ENCODE measurements at places on chromosomes 5 and 9.

DNA sequence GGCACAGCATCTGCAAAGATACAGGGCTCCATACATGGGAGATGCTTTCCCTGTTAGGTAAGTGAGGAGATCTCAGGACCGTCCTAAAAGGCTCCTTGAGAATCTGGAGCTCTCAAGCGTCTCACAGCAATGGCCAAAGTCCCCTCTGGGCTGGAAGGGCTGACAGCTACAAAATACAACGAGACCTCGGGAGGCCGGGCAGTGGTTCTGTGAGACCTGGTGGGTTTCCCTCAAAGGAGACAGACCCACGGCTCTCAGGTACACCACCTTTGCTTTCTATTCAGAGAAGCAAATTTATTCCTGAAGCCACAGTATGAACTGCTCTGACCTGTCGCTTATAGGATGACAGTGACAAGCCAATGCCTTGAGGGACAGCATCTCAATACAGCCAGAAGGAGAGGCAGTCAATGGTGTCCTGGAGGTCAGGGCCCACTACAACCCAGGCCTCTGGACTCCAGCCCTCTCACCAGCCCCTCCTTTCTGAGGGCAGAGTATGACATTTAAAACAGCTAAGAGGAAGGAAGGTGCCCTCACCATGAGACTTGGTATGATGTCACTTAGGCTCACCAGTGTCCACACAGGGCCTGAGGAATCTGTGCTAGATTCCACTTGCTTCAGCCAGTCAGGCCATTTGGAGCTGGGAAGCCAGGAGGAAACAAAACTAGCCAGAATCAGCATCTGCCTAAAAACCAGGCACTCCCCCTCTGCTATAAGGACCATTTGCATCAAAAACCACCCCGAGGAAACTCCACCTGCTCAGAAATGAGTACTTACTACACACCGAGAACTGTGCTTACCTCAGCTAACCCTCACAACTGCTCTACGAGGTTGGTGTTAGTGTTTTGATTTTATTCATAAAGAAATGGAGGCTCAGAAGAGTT, 86.5 kb upstream of the FSTL4 start:
- DNase-seq: no peak

- DNase-seq: no peak
These were observed 37.7 kb upstream of the PAPPA start for GRCh38 chr9:116115761-116116353.

- peak; percentile 48 for DNase-seq
These were observed 2.2 kb upstream of the GNPDA1 start for GRCh38 chr5:142014911-142015584.

- no peak for DNase-seq
These were observed 28.2 kb downstream of the LIFR start for GRCh38 chr5:38528162-38528703.

GRCh38 chr5:61808091-61808490, 476.0 kb downstream of the ZSWIM6 start:
- DNase-seq: no peak

DNA sequence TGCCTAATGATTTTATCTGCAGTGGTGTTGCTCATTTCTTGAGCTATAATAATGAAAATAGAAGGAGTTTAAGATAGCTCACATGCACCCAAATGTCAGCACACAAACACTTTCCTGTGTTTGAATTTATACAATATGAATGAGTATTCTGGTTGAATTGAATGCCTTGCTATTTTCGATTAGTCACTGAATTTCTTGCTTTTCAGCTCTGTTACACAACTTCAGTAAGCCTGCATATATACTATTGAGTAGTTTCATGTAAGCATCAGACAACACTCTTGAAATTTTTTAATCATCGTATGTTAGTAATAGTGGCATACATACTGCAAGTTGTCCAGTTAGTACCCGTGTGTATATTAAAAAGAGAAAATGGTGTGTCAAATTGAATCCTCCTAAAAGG, 281.5 kb upstream of the GRIA1 start:
- no peak for DNase-seq

DNA sequence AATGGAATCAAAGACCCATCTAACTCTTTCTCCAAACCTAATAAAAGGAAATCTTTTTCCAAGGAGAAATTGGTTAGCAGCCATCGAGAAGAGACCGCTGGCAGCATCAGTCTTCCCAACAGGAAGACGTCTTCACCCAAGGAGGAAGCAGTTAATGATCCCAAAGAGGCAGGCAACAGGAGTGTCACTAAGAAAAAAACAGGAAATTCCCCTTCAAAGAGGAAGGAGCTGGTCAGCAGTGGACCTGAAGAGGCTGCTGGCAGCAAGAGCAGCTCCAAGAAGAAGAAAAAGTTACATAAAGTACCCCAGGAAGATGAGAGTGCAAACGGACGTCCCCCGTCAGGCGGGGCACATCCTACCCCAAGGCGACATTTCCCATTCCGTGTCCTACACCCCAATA, 143.7 kb downstream of the ELAVL2 start:
- no peak for DNase-seq

DNA sequence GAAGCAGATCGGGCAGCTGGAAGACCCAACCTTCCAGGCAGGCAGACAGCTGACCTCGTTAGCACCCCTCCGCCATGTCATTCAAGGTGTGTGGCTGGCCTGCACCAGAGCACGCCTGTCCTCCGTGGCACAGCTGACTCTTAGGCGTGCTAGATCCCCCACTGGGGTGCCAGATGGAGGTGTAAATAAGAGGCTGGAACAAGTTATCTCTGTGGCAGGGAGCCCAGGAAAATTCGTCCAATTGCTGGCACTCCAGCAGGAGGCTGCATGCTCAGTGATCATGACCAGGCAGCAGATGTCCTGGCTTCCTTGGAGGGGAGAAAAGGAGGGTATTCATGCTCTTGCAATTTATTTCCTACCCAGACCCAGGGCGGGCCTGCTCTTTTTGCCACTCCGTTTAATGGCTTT, 7.8 kb upstream of the ALDOB start:
- DNase-seq: peak; percentile 48

DNA sequence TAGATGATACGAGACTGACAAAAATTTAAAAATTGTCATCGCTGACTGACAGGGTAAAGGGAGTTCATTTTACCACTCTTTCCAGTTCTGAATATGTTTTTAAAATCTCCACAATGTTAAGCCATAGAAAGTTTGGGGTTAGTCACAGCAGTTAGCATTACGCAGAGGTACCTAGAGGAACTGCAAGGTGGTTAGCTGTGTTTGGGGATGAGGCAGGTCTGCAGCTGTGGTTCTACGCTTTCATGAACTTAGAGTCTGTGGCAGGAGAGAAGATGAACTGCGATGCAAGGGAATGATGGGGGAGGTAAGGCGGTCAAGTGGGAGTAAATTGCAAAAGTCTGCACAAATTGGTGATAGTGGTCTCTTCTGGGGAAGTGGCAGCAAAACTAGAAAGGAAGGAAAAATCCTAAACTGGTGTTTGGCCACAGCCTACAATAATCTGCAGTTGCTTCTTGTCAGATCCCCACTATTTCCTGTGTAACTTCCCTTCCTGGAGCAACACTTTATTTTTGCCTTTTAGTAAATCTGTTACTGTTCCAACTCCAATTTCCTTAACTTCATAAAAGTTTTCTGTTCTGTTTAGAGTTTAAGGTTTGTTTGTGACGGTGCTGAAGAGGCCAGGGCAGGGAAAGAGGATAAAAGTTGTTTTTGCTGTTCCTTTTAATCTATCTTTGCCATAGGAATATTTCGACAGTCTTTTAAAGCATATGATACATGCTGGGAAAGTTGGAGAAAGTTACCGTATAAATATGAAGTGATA, 38.6 kb upstream of the SNX2 start:
- no peak for DNase-seq

DNA sequence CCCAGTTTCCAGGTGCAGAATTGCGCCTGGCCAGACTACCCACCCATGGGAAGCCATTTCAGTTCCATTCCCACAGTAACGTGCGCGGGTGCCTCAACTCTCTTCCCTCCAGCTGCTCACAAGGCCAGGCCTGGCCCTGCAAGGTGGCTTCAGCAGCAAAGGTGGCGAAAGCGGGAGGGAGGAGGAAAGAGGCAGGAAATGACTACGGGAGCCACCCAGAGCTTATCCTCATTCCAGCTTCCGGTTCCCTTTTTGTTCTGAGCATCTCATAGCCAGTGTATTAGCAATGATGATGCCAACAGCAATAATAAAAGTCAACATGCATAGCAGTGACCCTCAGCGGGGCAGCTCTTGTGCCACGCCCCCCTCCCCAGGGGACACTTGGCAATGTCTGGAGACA, 101.5 kb upstream of the BOD1 start:
- DNase-seq: no peak

DNA sequence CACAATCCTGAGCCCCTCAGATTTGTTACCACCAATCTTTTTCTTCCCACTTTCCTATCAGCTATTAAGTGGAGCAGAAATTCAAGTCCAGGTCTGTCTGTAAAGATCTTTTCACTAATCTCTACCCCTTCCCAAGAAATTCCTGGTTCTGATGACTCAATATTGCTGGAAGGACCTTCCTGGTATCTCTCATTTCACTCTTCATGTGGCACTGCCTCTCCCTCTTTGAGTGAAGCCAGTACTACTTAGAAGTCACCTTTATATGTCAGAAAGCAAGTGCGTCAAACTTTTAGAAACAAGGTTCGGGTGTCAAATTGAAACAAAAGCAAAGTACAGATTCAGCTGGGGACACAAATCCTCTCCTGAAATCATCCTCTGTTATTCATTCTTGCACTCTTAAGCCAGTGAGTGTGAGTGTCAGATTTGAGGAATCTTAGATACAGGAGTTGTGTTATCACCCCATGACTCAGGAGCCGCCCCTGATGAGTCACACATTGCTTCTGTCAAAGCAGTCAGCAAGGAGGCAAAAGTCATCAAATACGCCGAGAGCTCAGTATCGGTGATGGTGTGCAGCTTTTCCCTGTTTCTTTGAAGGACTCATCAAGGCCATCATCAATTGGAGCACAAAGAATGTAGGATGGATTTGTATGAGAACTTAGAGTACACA, 313.0 kb downstream of the CETN3 start:
- DNase-seq: no peak

DNA sequence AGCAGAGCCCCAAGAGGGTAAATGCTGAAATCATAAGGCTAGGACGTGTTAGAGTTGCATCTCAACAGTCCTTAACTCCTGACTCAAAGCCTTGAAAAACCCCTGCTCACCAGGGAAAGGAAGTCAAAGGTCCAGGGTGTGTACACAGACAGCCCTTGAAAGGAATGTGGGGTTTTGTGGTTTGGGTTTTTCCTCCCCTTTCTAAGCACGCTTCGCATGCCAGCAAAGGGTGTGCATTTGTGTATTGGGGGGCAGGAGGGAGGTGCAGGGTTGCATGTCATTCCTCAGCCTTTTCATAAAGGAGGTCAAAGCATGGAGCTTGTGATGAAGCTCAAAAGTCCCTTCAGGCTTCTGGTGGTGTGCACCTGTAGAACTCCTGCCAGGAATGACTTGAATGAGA, 17.3 kb upstream of the XPA start:
- no peak for DNase-seq
